ENCODE measurements at places on chromosomes 12 and 14.

- no peak for DNase-seq
Observed at GRCh38 chr12:115035535-115036107, 351.6 kb upstream of the TBX3 start.

DNA sequence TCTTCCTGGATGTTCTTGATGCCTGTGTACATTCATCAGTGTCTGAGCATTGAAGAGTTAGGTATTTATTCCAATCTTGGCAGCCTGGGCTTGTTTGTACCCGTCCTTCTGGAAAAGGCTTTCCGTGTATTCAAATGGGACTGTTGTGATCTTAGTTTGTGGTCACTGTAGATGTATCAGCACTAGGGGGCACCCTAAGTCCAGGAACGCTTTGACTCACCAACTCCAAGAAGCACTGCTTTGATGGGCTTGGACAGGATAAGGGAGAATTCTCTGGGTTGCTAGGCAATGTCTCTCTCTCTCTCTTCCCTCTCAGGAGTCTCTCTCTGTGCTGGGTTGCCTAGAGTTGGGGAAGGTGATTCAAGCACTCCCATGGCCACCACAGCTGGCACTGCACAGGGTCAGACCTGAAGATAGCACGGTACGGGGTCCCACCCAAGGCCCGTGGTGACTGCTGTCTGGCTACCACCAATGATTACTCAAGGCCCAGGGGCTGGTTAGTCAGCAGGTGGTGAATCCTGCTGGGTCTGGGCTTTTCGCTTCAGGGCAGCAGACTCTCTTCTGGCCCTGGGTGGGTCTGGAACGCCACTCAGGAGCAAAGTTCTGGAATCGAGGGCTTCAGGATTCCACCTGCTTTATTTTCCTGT lies 211.1 kb upstream of the RGS6 start:
- DNase-seq = no peak

DNA sequence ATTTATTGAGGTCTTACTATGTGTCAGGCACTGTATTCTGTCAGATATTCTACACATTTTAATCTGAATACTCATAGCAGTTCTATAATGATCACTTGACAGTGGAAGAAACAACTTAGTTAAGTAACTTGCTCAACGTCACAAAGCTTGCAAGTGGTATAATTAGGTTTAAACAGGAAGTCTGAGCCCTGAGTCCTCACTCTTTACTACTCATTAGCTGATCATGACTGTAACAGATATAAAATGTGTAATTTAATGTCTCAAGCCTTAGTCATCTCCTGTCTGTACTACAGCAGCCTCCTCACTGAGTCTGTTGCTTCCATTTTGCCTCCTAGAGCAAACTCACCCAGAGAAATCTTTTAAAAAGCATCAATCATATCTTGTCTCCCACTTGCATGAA lies 38.9 kb downstream of the PPP4R4 start:
- DNase-seq = no peak

DNA sequence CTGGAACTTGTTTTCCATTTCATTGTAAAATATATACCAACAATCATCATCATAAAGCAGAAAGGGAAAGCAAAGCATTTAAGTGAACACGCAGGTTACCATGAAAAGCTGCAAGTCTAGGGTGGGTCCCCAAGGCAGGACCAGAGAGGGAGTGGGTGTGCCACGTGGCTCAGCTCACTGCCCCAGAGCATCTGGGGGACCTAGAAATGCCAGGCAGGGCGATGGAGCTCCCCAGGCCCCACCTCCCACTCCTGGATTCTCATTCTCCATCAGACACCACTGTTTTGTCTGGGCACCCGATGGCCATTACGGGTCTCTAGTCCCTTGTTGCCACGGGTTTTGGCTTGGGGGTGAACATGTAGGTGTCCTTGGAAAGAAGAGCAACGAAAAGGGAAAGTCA lies 34.7 kb downstream of the BCL11B start:
- DNase-seq = no peak

- no peak for DNase-seq
Observed at GRCh38 chr12:76155157-76155670, 70.7 kb upstream of the NAP1L1 start.

- no peak for DNase-seq
Observed at GRCh38 chr12:117470804-117471203, 109.4 kb upstream of the NOS1 start.

- peak; percentile 61 for DNase-seq
Observed at GRCh38 chr12:31324116-31324844, 1.7 kb downstream of the SINHCAF start.
